ENCODE measurements at places on chromosomes 1 and 21.

GRCh38 chr1:9186082-9186859, 48.3 kb upstream of the H6PD start:
- no peak for DNase-seq

DNA sequence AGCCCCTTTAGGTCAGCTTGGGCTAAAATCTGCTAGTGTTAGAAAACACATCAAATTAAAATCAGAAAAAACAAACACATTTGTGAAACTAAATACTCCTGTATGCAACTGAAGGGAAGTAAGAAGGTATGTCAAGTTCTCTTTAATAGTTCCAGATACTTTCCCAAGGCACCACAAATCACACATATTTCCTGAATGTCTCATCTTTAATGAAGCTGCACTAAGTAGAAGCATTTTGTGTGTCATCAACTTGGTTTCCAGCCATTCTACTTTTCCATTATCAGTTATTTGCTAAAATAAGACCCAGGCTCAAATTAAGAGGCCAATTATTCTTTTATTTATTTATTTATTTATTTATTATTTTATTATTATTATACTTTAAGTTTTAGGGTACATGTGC, 34.7 kb downstream of the CRB1 start:
- no peak for DNase-seq

- DNase-seq, result no peak
Observed at GRCh38 chr1:203519053-203519840, 25.3 kb downstream of the OPTC start.

- DNase-seq, result no peak
Observed at GRCh38 chr1:153957744-153958110, 685 bp downstream of the CRTC2 start.

DNA sequence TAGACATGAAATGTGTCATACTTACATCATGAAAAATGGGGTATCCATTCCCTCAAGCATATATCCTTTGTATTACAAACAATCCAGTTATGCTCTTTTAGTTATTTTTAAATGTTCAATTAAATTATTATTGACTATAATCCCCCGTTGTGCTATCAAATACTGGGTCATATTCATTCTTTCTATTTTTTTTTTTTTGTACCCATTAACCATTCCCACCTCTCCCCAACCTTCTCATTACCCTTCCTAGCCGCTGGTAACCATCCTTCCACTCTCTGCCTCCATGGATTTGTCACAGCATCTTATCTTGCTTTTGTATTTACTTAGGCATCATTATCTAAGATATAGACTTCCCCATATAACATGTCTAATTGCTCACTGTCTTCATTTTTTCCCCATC, 15.8 kb downstream of the ATG4C start:
- no peak for DNase-seq

- no peak for DNase-seq
Observed at GRCh38 chr1:58981392-58981791, 197.5 kb upstream of the JUN start.

DNA sequence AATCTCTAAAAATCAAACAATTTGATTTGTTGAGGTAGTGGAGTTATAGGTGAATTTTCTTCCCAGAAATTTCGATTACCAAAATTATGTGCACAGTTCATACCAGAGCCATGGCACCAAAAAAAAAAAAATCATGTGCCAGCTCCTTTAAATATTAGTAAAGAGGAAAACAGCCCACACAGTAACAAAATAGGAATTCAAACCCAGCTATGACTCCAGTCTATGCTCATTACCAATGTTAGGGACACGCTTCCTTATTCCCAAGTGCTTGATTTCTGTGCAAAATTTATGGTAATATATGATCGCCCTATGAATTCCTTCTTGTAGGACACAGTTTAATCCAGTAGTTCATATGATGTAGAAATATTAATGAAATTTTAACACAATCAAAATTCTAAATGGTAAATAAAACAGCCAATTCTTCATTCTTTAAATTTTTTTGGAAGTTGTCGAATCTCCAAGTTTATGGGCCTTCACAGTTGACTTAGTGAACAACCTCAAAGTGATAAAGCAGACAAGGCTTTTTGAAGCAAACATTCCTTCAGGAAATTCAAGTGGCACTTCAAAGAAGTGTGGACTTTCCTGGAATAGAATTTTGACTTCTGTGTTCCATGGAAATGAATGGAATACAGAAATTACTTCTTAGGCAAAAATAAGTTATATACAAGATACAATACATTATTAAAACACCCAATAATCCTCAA, 1.9 kb downstream of the TOR1AIP2 start:
- DNase-seq, result no peak

DNA sequence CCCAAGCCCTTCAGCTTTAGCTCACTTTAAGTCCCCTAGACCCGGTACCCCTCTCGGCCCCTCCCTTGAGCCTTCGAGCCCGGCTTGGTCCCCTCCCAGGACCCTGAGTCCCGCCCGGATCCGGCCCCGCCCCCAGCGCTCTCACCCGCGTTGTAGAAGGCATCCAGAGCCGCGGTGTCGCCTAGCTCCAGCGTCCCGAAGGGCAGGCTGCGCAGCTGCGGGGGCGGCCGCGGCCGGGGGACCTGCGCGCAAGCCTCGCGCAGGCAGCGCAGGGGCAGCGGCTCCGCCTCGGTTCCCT, 699 bp downstream of the MAP3K6 start:
- peak; percentile 55 for DNase-seq

GRCh38 chr21:34593954-34594531, 20.9 kb downstream of the RCAN1 start:
- no peak for DNase-seq

- no peak for DNase-seq
Observed at GRCh38 chr1:31483012-31483946, 70.3 kb downstream of the SERINC2 start.

- peak; percentile 11 for DNase-seq
Observed at GRCh38 chr21:45404730-45405270, at the start of gene COL18A1. Gene COL18A1 (plus strand): TSS chr21:45405165. CDS start chr21:45405231, 66 bp downstream.

DNA sequence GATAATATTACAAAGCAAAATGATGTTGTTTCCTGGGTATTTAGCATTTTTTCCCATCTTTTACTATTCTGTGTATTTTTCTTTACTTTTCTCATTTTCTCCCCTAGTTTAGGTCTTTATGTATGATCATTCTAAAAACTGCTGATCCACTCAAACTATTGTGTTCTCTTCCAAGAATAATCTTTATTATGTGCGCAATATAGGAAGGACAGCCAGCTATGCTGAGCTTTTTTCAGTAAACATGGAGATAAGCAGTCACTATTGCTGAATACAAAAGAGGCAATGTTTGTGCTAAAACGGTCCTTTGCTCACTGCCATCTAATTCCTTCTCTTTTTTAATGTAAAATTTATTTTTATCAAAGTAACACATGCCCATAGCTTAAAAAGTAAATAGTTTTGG, 6.7 kb upstream of the PTBP2 start:
- DNase-seq, result no peak

- DNase-seq, result no peak
Observed at GRCh38 chr1:161226320-161226711, 456 bp downstream of the TOMM40L start.

DNA sequence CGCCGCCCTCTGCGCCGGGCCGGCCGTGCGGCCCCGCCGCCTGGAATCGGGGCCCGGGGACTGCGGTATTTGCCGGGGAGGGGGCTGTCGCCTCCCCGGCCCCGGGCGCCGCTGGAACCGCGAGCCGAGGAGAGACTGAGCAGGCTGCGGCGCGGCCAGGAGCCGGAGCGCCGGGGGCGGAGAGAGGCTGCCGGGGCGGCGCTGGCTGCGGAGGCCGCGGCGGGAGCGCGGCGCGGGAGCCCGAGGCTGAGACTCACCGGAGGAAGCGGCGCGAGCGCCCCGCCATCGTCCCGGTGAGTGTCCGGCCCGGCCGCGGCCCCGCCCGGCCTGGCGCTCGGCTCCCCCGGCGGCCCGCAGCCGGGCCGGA, 746 bp downstream of the DYRK1A start:
- DNase-seq, result no peak

DNA sequence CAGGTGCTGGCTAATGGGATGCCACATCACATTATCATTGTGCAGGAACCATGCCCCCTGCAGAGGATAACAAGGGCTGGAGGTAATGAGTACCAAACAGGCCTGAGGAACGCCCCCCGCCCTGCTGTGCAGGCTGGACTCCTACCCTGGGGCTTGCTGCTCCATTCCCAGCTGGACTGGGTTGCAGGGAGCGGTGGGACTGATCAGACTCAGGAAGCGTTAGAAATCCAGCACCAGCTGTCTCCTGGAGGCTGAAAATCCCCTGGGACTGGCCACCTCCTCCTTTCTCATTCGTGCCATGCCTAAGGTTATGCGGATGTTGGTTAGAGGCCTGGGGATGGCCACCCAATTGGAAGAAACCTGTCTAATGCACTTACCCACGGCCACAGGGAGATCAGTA, 36.9 kb upstream of the POU3F1 start:
- no peak for DNase-seq

DNA sequence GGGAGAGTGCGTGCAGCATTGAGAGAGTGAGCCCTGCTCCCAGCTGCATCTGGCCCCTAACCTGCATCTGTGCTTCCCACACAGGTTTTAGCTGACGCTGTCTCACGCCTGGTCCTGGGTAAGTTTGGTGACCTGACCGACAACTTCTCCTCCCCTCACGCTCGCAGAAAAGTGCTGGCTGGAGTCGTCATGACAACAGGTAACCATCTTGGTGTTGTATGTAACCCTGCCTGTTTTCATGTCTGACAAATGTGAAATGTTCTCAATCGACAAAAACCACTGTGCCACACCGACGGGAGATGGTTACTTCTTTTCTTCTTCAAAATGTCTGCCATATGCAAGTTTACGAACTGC, 105.8 kb downstream of the ADARB1 start:
- no peak for DNase-seq

GRCh38 chr1:56591909-56592308, 12.5 kb upstream of the PLPP3 start:
- DNase-seq, result no peak

DNA sequence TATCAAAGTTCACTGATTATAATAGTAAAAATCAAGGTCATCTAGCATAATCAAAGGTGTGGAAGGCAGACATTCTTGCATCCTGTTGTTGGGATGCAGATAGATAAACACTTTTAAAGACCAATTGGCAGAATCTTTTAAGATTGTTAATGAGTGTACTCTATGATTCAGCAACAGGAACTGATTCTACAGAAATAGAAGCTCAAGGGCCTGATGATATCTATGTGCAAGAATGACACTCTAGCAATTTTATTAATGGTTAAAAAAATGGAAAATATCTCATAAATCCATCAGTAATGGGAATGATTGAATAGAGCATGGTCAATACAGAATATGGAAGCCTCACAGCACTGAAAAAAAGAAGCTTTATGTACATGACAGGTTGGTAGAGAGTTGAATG, 2.2 kb upstream of the ATP1A4 start:
- no peak for DNase-seq

DNA sequence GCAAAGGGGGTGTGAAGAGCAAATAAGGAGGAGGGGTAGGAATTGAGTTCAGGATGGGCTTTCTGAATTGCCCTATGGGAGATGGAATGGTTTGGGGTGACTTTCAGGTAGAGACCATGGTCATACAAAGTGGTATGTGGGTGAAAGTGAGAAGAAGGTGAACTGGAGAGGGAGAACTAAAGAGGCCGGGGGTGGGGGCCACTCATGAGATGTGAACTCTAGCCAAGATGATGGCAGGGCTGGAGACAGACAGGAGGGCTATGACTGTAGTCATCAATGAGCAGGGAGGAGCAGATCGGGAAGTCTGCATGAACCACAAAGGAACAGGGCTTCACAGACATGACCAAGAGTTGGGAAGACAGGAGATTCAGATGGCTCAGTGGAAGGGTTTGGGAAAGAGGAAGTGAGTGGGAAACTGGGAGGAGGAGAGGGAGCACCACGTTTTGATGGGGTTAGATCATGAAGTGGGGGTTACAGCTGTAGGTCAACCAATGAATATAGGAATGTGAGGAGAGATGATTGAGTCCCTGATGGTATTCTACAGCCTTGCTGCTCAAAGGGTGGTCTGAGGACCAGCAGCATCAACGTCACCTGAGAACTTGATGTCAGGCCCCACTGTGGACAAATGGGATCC, 20.7 kb upstream of the LRRC8D start:
- DNase-seq, result no peak

DNA sequence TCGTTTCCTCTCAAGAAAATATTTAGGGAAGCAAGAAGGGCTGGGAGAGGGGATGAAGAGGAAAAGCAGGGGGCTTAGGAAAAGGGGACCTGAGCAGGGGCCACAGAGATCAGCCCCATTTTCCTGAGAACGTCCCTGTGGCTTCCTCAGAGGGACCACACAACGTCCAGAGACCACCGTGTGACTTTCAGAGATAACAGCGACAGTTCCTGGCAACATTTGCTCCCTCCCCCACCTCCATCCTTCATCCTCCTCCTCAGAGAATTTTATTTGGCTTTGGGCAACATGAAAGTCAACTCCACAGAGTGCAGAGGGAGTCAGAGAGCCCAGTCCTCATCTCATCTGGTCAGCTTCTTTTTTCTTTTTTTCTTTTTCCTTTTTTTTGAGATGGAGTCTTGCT, 50.9 kb downstream of the RUNX1 start:
- no peak for DNase-seq

DNA sequence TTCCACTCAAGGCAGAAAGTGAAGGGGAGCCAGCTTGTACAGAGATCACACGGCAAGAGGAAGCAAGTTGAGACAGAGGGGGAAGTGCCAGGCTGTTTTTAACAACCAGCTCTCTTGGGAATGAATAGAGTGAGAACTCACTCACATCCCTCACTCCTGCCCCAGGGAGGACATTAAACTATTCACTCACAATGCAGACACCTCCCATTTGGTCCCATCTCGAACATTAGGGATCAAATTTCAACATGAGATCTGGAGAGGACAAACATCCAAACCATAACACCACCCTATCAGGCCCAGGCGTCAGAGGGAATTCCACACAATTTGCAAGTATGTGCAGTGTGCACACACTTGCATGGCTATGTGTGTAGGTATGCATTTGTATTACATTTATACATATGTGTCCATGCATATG, 62.7 kb downstream of the DMAP1 start:
- DNase-seq, result peak; percentile 76

- no peak for DNase-seq
Observed at GRCh38 chr1:245395680-245396079, 240.9 kb downstream of the KIF26B start.

DNA sequence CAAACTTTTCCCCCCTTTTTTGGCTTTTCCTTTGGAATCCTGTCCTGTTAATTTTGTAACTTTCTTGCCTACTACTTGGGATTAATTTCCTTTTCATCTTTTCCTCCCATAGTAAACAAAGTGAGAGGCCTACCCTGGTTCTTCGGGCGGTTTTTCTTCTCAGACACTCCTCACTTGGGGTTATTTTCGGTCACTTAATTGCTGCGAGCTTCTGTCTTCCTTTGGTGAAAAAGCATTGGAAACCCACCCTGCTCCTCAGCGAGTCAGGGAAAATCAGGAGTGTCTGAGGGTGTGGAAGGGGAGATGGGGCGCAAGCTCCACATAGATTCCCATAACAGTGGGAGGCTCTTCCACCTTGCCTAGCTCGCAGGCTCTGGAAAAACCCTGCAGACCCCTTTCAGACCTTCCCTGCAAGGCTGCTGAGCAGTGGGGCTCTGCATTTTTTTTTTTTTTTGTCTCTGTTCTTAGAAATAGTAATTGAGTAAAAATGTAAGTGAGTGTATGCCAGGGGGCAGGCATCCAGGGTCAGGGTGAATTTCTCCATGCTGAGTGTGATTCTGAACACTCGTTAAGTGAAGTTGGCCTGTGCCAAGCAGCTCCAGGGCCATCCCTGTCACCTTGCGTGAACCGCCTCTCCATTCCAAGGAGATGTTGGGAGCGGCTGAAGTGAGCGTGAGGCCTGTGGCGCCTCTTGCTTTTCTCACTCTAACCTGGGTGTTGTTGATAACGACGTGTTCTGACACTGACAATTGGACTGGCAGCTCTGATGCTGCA, 20.3 kb downstream of the TGFB2 start:
- DNase-seq, result no peak

Measured in NCI-H1436 (cell line).